H54 (cell line): ENCODE measurements at places on chromosomes 11 and 22.

DNA sequence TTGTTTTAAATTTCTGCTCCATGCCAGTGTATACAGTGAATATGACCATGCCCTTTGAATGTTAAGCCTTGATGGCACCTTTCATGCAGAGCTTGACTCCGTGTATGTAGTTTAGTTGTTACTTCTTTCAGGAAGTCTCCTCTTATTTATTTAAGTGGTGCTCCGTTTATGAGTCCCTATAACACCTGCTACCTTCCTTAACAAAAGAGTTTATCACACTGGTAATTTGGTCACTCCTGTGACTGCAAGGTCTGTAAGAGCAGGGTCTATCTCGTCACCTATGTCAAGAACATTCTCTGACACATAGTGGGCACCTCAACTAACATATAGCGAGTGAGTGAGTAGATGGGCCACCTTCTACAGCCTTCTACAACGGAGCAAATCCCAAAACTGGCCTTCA, 152.5 kb downstream of the CCDC34 start:
- no peak for DNase-seq

GRCh38 chr22:49048591-49048990, 779.1 kb downstream of the BRD1 start:
- DNase-seq: no peak

- no peak for DNase-seq
These were observed 41.0 kb downstream of the TMPRSS5 start for GRCh38 chr11:113664981-113665710.

- no peak for DNase-seq
These were observed 5.7 kb downstream of the SIRT3 start for GRCh38 chr11:230431-230830.

DNA sequence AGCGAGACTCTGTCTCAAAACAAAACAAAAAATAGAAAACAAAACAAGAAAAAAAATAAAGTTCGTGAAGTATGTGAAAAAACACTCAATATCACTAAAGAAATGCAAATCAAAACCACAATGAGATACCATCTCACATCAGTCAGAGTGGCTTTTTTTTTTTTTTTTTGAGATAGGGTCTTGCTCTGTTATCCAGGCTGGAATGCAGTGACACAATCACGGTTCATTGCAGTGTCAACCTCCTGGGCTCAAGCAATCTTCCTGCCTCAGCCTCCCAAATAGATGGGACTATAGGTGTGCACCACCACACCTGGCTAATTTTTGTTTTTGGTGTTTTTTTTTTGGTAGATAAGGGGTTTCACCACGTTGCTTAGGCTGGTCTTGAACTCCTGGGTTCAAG, 37.5 kb downstream of the ATG16L2 start:
- no peak for DNase-seq

DNA sequence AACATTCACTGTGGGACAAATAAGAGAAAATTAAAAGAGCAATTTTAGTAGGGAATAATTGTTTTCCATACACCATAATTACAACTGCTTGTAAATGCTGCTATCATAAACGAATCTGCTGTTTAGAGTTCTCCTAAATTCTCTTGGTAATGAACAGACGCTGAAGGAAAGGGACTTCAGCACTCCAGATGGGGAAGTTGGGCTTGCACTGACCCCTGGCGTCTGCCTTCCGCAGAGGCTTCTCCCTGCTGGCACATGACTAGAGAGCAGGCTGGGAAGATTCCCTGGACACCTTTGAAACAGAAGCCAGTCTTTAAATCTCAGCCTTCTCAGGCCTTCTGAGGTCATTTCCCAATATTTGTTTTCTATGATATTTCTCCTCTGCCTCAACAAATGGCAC, 84.1 kb downstream of the NXPE2 start:
- DNase-seq: peak; percentile 15

GRCh38 chr11:75586395-75586794, 24.3 kb downstream of the SERPINH1 start:
- DNase-seq: no peak

- no peak for DNase-seq
These were observed 170.3 kb downstream of the KIRREL3 start for GRCh38 chr11:126830216-126830806.

DNA sequence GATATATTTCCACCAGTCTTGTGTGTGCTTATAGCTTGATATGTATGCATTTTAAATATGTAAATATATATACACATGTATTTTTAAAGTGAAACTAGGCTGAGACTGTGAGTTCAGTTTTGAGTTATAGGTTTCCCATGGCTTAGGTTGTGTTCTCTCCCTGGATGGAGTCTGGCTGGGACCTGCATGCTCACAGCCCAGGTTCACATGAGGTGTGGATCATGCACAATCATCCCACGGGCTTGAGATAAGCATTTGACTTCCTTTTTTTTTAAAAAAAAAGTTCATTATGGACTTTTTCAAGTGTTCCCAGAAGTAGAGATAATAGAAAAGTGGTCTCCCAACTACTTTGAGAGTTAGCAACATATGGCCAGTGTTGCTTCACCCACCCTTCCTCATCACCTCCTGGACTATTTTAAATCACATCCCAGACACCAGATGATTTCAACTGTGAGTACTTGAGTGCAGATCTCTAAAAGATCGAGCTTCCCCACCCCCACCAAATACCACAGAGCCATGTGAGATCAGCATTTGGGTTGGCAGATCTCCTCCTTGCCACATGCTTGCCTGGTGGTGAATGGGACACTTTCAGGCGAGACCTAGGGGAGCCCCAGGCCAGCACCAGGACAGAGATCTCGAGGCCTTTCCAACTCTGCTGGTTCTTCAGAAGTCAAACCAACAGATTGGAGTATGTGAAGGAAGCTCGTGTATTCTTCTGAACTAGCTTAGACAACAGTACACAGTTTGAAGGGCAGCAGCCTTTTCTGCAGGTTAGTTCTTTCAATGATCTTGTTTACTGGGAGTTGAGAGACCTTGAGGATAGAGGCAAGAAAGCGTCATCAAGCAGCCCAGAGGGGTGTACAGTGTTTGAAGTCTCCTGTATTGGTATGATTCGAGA, 15.9 kb downstream of the MED15 start:
- no peak for DNase-seq

- DNase-seq: no peak
These were observed 123.7 kb downstream of the KCNQ1OT1 start for GRCh38 chr11:2576111-2576510.

DNA sequence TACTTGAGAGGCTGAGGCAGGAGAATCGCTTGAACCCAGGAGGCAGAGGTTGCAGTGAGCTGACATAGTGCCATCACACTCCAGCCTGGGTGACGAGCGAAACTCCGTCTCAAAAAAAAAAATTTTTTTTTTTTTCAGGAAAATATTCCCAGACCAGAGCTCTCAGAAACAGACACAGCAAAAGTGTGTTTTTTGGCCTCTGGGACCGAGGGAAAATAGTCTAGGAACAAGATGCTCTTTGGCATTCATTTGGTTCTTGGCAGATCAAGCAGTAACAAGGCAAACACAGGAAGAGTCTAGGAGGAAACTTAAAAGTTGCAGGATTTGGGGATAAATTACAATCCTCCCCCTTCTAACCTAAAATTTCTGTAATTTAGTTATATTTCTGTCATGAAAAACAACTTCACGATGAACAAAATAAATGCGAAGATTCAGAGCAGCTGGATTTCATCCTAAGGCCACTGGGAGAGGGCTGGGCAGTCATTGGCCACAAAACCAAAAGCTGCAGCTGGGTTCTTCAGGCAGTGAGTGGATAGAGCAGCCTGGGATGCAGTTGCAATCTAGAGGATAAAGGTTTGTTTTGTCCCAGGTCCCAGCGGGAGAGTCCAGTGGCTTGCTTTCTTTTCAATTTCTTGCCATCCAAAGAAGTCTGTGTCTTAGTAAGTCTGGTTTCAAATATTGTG, 19.7 kb downstream of the ATG16L2 start:
- DNase-seq: no peak

GRCh38 chr11:93591247-93591898, 48.2 kb upstream of the SMCO4 start:
- no peak for DNase-seq
